ENCODE measurements at places on chromosomes 3 and 15.
A peak's percentile ranks its signal among the peaks of the same experiment; 100 is the strongest.

GRCh38 chr15:91516866-91517265, 336.6 kb upstream of the SLCO3A1 start:
- DNase-seq, result no peak

GRCh38 chr15:34336231-34336990, 1.2 kb downstream of the SLC12A6 start:
- DNase-seq, result no peak

GRCh38 chr3:170226426-170226960, 4.3 kb downstream of the PRKCI start:
- no peak for DNase-seq

DNA sequence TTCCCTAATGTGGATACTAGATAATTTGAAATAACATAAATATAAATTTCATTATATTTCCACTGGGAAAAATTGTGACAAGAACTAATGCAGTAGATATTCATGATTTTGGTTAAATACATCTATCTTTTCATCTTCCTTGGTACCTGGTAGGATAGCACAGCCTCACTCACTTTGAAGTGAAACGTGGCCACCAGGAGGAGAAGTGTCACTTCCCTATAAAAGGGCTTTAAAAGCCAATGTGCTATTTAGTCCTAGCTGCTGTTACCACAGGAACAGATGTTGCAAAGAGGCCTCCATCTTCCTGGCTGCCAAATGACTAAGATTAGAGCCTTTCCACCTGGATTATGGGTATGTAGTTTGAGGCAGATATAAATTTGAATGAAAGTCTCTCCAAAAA, 140.0 kb downstream of the PLOD2 start:
- DNase-seq, result no peak

GRCh38 chr3:48859206-48859605, 11.5 kb upstream of the PRKAR2A start:
- DNase-seq, result no peak

DNA sequence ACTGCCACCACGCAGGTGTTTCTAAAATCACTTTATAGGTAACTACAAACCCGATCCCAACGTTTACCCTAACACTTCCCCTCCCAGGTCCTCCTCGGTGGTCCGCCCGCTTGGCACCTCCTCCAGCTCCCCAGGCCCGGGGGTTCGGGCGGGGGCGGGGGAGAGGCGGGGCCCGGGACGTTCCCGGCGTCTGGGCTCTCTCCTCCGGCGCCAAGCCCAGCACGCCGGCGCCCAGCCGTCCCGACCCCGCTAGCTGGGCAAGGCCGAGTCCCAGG, 562 bp downstream of the CGGBP1 start:
- DNase-seq, result no peak

GRCh38 chr3:71461749-71462483, 121.6 kb downstream of the FOXP1 start:
- no peak for DNase-seq

GRCh38 chr3:119810018-119810435, 28.1 kb downstream of the NR1I2 start:
- peak; percentile 51 for DNase-seq

- no peak for DNase-seq
Measured at GRCh38 chr15:63908991-63909390, 75.2 kb upstream of the HERC1 start.

DNA sequence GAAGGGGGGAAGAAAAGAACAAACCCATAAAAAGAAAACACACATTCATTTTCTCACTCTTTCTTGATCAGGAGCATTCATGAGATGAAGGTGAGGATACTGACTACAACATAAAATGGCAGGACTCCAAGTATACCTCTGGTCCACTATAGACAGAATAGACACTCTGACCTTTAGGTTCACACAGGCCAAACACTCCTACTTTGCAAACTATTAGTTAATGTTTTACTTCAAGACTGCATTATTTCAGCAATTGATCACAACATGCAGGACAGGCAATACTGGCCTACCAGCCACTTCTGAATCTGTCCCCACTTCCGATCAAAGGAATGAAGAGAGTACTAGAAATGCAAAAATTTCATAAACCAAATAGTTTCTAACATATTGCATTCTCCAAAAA, 47.0 kb downstream of the LRRFIP2 start:
- no peak for DNase-seq

- DNase-seq, result no peak
Measured at GRCh38 chr3:81249540-81250029, 511.9 kb downstream of the GBE1 start.

DNA sequence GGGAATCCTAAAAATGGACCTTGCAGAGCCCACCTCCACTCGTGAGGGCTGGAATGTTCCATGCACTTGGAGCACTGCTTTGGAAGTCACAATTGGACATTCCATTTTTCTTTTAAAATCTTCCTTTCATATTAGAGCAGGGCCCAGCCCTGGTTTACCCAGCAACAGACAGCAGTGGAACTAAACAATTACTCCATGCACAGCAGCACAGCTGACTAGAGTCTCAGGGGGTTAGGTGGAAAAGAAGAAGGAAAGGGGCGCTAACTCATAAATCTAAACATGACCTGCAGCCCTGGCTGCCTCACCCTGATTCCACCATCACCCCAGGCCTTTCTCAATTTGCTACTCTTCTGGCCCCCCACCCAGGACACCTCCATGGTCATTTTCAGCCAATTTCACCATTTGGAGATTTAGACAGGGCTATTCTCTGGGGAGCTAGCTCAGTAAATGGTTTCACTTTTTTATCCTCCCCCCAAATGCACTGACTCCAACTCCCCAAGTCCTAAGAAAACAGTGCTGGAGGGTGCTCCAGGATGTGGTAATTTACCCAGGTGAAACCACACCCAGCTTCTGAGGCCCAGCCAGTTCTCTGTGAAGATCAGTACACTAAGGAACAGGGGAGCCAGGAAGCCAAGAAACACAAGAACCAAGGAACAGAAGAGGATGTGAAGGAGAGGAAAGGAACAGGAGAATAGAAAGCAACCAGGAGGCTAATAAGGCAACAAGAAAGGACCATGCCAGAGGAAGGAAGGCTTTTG, 1.6 kb upstream of the LRRC31 start:
- no peak for DNase-seq

DNA sequence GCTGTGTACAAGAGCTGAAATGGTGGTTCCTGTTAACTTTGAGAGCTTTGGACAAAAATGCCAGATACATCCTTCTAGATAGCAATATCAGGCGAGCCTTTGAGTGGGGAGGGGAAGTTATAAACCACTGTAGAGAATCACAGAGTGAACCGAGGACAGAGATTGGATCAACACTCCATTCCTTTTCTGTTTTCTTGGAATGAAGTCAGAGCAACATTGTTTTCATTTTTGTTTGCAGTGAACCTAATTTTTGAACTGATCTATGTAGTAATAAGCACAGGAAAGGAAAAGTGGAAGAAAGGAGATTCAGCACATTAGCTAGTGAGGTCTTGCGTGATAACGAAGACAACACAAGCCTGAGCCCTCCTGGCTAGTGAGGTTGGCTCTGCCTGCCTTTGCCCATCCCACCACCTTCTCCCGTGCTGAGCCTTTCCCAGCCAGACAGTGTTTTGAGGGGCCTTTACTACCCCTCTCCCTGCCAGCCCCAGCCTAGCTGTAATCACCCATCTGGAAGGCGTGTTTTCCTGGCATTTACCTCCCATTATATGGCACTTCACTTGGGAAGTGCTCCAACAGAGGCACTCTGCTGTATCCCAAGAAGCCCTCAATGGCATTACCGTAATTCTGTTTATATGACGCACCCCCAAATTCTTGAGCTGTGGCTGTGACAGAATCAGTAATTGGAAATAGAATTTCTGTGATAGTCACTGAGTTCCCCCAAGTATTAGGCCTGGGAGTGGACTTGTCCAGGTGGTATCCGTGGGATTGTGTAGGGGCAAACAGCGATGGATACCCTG, 129.8 kb downstream of the CACNA1D start:
- no peak for DNase-seq

GRCh38 chr3:26714485-26714884, 91.9 kb downstream of the LRRC3B start:
- no peak for DNase-seq

- no peak for DNase-seq
Measured at GRCh38 chr3:58324391-58325390, 8.0 kb upstream of the PXK start.

DNA sequence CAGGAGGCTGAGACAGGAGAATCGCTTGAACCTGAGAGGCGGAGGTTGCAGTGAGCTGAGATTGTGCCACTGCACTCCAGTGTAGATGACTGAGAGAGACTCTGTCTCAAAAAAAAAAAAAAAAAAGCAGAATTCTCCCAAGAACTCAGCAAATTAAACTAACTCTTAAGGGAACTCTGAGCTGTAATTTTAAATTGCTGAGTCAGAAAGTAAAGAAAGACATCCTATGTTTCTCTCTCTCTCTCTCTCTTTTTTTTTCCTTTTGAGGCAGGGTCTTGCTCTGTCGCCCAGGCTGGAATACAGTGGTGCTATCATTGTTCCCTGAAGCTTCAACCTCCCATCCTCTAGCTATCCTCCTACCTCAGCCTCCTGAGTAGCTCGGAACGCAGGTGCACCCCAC, 20.0 kb upstream of the PHC3 start:
- no peak for DNase-seq

- peak; percentile 54 for DNase-seq
Measured at GRCh38 chr3:195895078-195895860, 13.1 kb downstream of the TNK2 start.

- no peak for DNase-seq
Measured at GRCh38 chr3:60645801-60646200, 605.5 kb downstream of the FHIT start.

DNA sequence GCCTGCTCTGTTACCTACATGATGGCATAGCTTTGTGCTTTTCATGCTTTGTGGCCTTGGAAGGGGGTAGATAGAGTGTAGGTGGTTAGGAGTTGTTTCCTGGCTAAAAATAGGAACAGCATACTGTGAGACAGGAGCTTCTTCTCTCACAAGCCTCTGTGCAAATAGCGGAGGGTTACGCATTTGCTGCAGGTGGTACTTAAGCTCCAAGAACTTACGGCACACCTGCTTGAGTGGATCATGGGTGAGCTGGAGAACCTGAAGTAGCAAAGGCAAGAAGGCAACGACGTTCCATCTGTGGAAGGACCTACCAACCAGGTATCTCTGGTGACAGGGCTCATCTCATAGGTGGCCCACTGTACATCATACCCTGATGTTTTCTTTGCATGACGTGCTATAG, 66.0 kb downstream of the ST6GAL1 start:
- DNase-seq, result no peak

GRCh38 chr15:32842081-32842480, 124.3 kb downstream of the GREM1 start:
- DNase-seq, result no peak

DNA sequence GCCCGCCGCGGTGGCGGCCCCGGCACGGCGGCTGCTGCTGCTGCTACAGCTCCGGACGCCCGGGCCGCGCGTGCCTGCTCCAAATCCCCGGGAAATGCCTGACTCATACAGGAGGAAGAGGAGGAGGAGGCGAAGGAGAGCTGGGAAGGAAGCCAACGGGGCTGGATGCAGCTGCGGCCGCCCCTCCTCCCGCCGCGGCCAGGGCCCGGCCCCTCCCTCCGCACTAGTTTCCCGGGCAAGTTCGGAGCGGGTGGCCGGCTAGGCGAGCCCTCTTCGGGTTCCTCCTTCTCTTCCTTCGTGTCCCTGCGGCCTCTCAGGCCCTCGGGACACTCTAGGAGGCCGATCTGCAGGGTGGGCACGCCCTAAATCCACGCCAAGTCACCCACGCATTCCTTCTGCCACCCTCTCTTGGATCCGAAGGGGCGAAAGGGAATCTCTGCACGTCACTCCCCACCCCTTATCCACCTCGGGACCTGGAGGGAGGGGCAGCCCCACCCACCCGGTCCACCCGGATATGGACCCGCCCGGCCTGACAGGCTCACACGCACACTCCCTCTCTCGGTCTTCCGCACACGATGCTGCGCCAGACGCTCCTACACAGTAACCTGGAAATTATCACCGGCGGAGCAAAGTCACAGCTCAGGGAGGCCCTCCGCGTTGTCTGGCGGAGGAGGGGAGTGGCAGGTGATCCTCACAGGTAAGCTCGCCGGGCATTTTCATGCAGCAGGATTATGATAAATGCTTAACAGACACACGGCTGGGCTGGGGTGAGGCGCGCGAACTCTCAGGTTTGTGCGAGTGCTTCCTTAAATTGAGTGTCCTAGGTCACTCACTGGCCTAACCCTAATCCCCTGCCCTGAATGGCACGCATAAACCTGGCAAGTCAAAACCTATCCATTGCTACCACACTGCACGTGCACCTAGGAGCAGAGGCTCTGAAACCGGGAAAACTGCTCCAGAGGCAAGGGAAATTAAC, at the start of the genes OSBPL10 and ZNF860:
Gene OSBPL10 (minus strand): TSS at position 57 of the 976 bp plus-strand sequence. CDS start 83 bp downstream, outside the sequence.
Gene ZNF860 (plus strand): TSS at position 545 of the 976 bp plus-strand sequence. CDS start 7,330 bp downstream, outside the sequence.
- no peak for DNase-seq

GRCh38 chr3:131067983-131068382, 41.3 kb downstream of the NEK11 start:
- no peak for DNase-seq
